A549 treated with ZK216348 at 1 μM for 4 hours (cell line): ENCODE measurements at places on chromosomes 12 and 14. TPM values are rescaled to one million over a fixed set of nuclear protein-coding genes. Genes with fewer than 3 reads are reported as not detected.

Gene GAPDH
- 5,971 to 9,033 TPM (median 8,788 TPM) in 5 replicates for total RNA-seq

Gene DYNLL1
- total RNA-seq: 592 to 753 TPM (median 641 TPM) in 5 replicates

Gene OR6C74
- not detected in 5 replicates for total RNA-seq

Gene IL26
- total RNA-seq: not detected in 5 replicates

Gene PAPLN
- total RNA-seq: 4.3 to 7.5 TPM (median 6.7 TPM) in 5 replicates

Gene LRP6
- 12.6 to 21.9 TPM (median 14.9 TPM) in 5 replicates for total RNA-seq

Gene SOAT2
- total RNA-seq: 0.14 to 0.75 TPM (median 0.23 TPM) in 5 replicates

Gene SYT1
- total RNA-seq: 4.5 to 8.4 TPM (median 6.2 TPM) in 5 replicates

Gene GLS2
- total RNA-seq: 0.12 to 1.5 TPM (median 0.27 TPM) in 3 of 5 replicates, not detected in the others

Gene RFX4
- not detected in 5 replicates for total RNA-seq

Gene INSM2
- total RNA-seq: 0.07 TPM in 1 of 5 replicates, not detected in the others

Gene ARHGAP9
- total RNA-seq: 0.53 to 1.2 TPM (median 0.91 TPM) in 4 of 5 replicates, not detected in the other

Gene TMPO
- total RNA-seq: 71.7 to 110 TPM (median 81.2 TPM) in 5 replicates

Gene RIPK3
- total RNA-seq: not detected in 5 replicates

Gene ACACB
- 7.9 to 10.6 TPM (median 10.0 TPM) in 5 replicates for total RNA-seq

Gene MYH6
- 0.02 TPM in 1 of 5 replicates, not detected in the others for total RNA-seq

Gene ZC3H14
- 60.4 to 68.9 TPM (median 62.7 TPM) in 5 replicates for total RNA-seq

Gene KRT73
- not detected in 5 replicates for total RNA-seq

Gene GARIN6
- total RNA-seq: not detected in 5 replicates

Gene TAS2R10
- total RNA-seq: 0.19 TPM in 1 of 5 replicates, not detected in the others

Gene CLEC7A
- not detected in 5 replicates for total RNA-seq

Gene GPR135
- total RNA-seq: 0.70 to 1.0 TPM (median 1.0 TPM) in 5 replicates
